ENCODE measurements at places on chromosomes 5 and 9.

DNA sequence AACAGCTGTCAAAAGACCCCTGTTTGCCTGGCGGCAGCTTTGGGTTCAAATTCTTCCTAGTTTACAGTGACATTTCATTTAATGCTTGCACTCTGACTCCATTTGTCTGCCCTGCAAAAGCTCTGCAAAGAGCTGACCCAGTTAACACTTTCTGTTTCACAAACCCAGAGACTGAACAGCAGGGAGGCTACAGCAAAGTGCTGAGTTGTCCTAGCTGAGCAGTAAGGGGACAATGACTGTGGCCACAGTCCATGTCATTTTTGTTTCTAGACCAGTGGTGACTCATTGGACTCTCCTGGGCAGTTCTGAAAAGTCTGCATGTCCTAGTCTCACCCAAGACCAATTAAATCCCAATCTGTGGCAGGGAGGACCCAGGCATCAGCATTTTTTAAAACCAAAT lies 994.8 kb upstream of the WWC1 start:
- DNase-seq = no peak

DNA sequence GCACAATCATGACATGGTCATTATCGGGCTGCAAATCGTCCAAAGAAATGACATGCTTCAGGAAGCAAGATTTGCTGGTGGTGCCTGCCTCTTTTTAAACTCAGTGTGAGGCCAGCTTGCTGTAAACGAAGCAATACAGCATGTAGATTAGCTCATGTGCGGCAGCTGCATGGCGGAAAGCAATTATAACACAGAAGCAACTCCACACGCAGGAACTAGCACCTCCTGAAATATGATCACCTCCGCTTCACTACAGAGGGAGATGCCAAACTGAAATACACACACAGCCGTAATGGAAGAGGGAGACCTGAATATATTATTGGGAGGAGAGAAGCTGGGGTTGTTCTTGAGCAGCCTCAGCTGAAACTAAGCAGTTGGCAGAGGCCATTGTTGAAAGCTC lies 312.5 kb downstream of the PSAT1 start:
- DNase-seq = no peak

GRCh38 chr9:90899287-90899686 lies 97.7 kb downstream of the SYK start:
- no peak for DNase-seq

GRCh38 chr5:138775034-138775433 lies 21.8 kb downstream of the CTNNA1 start:
- no peak for DNase-seq

- no peak for DNase-seq
These were observed 88.6 kb upstream of the AGXT2 start for GRCh38 chr5:35136386-35136785.

GRCh38 chr5:141515946-141516671 lies 27.2 kb downstream of the PCDHGC5 start:
- no peak for DNase-seq

DNA sequence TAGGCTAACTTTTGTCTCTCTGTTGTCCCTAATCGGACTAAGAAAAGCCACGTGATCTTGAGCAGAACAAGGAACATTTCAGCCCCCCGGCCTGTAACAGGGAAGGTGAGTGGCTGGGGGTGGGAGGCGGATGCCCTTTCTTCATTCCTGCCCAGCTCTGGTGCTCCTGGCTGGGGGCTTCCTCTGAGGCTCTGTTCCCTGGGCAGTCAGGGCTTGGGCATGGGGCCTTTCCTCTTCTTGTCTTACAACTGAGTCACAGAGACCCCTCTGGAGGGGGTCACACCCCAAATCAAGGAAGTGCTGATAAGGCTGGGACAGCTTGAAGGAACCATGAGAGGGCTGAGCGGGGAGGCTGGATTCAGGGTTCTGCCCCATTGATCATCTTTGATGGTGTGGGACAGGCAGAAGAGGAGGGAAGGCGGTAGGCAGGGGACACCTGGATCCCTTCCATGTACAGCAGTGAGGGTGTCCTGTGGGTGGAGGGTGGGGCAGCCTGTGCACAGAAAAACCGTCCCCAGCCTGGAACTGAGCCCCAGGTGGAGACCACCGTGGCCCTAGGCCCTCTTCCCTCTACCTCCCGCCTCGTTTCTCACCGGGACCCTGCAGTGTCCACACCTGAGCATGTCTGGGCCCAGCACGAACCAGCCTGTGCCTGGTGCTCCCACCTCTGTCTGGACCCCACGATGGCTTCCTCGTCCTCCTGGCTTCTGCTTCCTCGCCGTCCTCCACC lies 257.7 kb upstream of the IRX1 start:
- no peak for DNase-seq

Measured in stimulated activated CD4-positive, alpha-beta T cell treated with anti-CD3 and anti-CD28 coated beads, TNF-alpha, amount 100 ng/mL, for 24 hours (primary cell).